ENCODE measurements at places on chromosomes 16 and 17.

GRCh38 chr17:72372185-72372584 lies 251.4 kb downstream of the SOX9 start:
- DNase-seq: no peak

- no peak for DNase-seq
Measured at GRCh38 chr17:76833034-76833644, 35.1 kb upstream of the MGAT5B start.

- DNase-seq: no peak
Measured at GRCh38 chr17:68238871-68239253, 9.0 kb upstream of the AMZ2 start.

DNA sequence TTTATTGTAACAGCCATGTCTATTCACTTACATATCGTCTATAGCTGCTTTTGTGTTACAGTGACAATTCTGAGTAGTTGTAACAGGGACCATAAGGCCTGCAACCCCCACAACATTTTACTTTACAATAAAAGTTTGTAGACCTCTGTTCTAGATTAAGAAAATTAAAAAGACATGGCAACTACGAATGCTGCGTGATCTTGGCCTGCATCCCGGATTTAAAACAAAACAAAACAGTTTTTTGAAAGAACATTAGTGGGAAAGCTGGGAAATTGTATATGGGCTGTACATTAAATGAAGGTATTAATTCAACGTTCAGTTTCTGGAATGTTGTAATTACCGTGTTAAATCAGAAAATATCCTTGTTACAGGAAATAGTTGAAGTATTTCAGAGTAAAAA lies 64.1 kb downstream of the RMI2 start:
- DNase-seq: no peak

- no peak for DNase-seq
Measured at GRCh38 chr17:17540278-17540906, 44.2 kb upstream of the RASD1 start.

- no peak for DNase-seq
Measured at GRCh38 chr16:14109077-14109775, 38.1 kb downstream of the MRTFB start.

DNA sequence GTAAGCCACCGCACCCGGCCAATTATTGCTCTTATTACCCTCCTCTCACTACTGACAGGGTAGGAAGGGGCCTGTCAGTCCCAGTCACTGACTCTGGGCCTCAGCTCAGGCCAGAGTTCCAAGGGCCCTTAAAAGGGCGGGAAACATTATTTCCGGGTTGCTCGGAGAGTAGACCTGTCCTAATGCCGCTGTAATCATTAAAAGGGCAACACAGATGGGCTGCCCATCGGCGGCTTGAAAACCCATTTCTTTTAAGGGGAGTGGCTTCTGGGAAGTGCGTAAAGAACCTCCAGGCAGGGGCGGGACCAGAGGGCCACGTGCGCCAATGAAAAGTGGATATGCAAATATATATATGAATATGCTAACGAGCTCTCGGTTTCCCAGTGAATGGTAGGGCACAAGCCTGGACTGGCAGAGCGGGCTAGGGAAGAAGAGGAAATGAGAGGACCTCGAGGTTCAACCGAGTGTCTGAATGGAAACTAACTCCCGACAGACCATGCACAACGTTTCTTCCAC lies 26.6 kb downstream of the PIPOX start:
- DNase-seq: no peak

DNA sequence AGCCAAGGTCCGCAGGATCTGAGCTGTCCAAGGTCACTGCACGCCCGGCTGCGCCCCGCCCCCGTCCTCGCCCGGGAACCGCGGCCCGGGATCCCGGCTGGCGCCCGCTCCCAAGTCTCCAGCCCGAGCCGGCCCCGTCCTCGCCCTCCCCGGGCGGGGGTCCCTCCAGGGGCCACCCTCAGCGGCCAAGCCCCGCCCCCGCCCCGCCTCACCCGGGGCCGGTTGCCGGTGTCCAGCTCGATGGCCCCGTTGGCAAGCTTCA lies 216 bp downstream of the VPS9D1 start:
- DNase-seq: peak; percentile 91

DNA sequence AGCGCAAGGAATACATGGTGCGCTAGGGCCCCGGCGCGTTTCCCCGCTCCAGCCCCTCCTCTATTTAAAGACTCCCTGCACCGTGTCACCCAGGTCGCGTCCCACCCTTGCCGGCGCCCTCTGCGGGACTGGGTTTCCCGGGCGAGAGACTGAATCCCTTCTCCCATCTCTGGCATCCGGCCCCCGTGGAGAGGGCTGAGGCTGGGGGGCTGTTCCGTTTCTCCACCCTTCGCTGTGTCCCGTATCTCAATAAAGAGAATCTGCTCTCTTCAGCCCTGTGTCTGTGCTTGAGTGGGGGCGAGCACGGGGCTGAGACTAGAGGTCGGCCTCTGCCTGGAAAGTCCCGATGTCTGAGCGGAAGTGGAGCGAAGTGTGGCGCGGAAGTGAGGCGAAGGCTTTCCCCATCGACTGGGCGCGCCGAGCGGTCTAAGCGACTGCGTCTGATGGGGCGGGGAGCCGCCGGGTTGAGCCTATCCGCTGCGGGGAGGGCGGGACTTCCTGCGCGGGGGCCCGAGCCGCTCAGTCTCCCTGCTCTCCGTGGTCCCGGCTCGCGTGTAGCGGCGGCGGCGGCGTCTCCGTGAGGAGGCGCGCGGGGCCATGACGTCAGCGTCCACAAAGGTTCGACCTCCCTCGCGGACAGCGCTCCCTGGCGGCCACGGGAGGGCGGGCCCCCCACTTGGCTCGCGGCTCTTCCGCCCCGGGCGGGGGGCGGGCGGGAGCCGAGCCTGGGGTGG lies 2.0 kb downstream of the RNASEK start:
- peak; percentile 100 for DNase-seq

DNA sequence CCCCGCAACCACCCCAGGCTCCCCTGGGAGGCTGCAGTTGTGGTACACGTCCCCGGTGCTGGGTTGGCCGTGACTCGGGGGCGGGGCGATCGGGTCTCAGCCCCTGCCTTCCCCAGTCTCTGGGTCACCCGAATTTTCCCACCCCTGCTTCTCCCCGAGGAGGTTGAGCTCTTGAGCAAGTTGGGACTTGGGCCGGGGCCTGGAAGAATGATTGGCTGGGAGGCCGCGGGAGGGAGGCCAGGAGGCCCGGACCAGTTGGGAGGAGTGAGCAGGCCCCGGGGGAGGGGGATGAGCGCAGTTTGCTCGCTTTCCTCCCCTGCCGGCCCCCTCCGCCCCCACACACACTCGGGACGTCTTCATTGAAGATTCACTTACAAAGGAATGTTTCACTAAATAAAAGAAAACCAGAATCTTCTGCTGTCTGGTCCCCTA lies 4.5 kb upstream of the HEXIM1 start:
- DNase-seq: peak; percentile 91

Measured in spleen (tissue), 13 donors.